NCI-H146 (cell line): ENCODE measurements at places on chromosomes 7 and 10.

GRCh38 chr10:66144016-66144415 lies 781.8 kb upstream of the LRRTM3 start:
- no peak for DNase-seq

DNA sequence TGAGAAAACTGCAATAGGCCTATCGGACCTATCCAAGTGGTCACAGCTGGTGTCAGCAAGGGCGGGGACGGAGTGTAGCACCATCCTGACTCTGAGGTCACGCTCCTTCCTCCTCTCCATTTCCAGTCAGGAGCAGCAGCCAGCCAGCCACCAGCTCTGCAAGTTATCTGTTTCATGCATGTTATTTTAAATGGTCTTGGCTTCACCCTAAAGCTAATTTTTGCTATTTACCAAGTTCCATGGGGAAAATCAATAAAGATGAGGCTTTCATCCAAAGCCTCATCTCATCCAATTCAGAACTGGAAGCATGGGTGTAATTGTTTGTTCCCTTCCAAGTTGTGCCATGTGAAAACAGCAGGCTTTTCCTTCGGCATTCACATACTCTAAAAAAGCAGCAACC lies 49.3 kb downstream of the ICA1 start:
- peak; percentile 70 for DNase-seq

DNA sequence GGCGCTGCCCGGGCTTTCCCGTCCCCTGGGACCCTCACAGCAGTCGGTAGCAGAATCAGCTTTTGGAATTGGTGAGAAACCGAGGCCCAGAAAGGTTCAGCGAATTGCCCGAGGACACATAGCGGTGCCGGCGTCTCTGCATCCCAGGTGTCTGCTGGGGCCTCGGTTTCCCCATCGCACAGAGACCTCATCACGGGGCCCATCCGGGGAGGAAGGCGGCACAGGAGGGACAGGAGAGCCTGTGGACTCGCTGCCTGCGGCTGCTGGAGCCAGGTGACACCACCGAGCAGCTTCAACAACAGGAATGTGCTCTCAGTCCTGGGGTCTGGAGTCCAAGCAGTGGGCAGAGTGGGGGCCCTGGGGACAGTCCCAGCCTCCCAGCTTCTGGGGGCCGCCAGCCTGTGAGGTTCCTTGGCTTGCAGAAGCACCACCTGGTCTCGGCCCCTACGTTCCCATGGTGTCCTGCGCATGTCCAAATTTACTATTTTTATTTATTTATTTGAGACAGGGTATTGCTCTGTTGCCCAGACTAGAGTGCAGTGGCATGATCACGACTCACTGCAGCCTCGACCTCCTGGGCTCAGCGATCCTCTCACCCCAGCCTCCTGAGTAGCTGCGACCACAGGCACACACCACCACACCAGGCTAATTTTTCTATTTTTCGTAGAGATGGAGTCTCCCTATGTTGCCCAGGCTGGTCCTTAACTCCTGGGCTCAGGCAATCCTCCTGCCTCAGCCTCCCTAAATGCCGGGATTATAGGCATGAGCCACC lies 539 bp upstream of the COX19 start:
- no peak for DNase-seq

GRCh38 chr7:151373599-151373998 lies 32.0 kb downstream of the NUB1 start:
- DNase-seq, result no peak

DNA sequence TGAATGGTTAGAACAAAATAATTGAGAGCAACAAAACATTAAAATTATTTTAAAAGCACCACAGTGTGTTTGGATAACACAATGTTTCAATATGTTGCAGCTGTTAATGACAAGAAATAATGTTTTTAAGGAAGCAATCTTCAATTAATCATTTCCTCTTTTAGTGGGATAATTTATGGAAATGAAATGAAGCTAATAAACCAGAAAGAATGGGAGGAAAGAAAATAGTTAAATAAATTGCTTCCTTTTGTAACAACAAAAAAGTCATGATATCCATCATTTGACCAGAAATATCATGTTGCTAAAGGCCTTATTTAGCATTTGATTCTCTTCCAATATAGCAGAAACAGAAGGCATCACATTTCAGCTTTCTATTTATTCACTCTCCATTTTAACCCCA lies 224.5 kb downstream of the SEMA3A start:
- no peak for DNase-seq

DNA sequence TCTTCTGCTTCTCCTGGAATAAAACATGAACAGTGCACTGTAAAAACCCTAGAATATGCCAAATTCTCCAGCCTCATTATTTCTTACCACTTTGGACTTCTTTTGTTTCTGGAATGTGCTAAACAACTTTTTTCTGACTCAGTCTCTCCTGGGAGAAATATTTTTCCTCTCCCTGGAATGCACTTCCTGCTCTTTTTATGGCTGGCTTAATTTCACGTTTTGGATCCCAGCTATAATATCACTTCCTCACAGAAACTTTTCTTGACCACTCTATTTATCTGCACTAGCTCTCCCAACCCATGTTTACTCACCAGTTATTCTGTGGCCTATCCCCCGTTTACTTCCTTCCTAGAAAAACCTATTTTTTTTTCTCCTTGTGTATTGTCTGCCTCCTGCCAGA lies 26.7 kb downstream of the ABCB5 start:
- DNase-seq, result no peak
